Endothelial cell of umbilical vein (primary cell): ENCODE measurements at places on chromosomes 7 and 10. TPM values are rescaled to one million over a fixed set of nuclear protein-coding genes. Genes with fewer than 3 reads are reported as not detected.

- DNase-seq, result no peak
These were observed 449.6 kb downstream of the SORCS1 start for GRCh38 chr10:106714734-106715555.

GRCh38 chr7:154902600-154903082, 100.3 kb downstream of the PAXIP1 start:
- DNase-seq, result no peak

GRCh38 chr7:29839302-29839701, 33.0 kb downstream of the WIPF3 start:
- no peak for DNase-seq

The HDAC9 gene
- 11.6 and 14.6 TPM in 2 replicates for total RNA-seq

The CCSER2 gene
- 49.3 and 50.8 TPM in 2 replicates for total RNA-seq

DNA sequence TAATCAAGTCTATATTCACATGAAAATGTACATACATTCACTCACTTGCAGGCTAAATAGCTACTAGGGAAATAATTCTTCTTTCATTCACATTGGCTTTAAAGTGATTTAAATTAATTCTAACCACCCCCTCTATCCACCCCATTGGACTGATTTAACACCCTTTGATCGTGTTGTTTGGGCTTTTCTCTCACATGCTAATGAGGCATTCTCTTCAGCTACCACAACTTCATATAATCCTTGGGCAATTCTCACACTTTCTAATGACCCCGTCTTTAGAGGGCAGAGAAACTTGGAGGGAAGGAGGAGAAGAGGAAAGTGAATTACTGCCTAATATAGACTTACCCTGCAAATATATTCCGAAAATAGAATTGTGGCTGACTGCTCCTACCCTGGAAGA, 24.6 kb downstream of the GRM3 start:
- no peak for DNase-seq
